CD4-positive, alpha-beta T cell treated with Interleukin-15 for 1 hour (primary cell): ENCODE measurements at places on chromosomes 2 and 18.

- DNase-seq = no peak
Observed at GRCh38 chr2:74876081-74876886, 42.4 kb downstream of the HK2 start.

DNA sequence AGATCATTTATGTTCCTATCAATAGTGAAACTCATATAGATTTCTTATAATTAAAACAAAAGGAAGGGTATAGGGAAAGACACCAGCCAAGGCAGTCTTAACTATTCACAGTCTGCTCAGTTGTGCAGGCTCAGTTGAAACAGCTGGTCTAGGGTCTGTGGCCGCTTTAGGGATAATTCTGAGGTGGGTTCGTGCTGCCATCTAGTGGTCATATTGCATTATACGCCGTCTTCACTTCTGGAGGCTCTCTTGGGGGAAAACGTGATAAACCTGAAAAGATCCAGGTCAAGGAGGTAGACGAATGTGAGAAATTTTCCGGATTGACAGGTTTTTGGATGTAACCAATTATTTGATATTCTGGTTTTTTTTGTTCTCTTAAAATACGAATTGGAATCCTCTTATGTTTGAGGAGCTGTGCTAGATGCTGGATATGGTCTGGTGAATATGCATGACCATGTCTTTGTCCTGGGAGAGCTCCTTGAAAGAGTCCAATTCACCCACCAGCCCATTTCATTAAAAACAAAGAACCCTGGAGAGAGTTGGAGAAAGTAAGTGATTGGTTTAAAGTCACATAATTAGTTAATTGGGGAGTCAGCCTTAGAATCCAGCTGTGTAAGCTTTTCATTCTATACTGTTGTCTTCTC, 492.4 kb downstream of the PLCL1 start:
- DNase-seq = peak; percentile 36

DNA sequence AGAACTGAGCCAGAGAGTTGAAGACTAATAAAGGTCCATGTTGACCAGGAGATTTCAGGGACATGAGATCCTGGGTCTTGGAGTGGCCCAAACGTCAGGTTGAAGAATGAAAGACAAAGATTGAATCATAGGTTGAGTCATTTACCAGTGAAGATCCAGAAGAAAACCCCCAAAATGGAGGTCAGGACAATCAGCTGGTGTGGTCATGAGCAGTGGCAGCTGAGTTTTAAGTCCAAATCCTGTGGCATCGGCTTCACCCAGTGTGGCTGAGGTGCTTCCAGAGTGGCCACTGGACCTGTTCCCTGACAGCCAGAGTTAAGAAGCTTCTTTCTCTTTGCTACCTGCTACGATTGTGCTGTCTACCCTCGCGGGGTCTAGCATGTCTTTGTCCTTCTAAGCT, 234.0 kb downstream of the BCL2 start:
- DNase-seq = no peak

- no peak for DNase-seq
Observed at GRCh38 chr2:111946294-111947114, 48.1 kb downstream of the MERTK start.

- DNase-seq = no peak
Observed at GRCh38 chr2:110771547-110772382, 39.4 kb downstream of the ACOXL start.

GRCh38 chr18:22169011-22169888, at the start of gene GATA6:
TSS of gene GATA6 (plus strand) at chr18:22169589. CDS start at chr18:22171145, 1,556 bp downstream.
- peak; percentile 45 for DNase-seq

- DNase-seq = no peak
Observed at GRCh38 chr18:62963507-62963906, 248.2 kb downstream of the PHLPP1 start.

- no peak for DNase-seq
Observed at GRCh38 chr2:26305540-26305939, 40.4 kb upstream of the SELENOI start.

DNA sequence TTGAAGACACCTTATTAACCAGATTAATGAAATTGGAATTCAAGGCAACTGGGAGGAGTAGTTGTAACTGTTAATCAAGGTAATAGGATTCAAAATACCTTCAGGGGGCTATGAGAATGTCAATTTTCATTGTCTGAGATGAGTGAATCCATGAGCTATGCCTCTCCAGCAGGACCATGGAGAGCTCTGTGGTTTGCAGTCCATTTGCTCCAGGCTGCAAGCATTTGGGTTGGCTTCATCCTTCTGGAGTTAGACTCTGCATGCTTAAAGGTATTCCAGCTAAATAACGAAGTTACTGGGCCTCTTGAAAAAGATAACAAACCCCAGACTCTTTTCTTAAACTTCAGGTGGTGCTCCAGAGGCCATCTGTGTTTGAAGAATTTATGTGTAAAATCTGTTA, 207.1 kb upstream of the SLC8A1 start:
- no peak for DNase-seq

DNA sequence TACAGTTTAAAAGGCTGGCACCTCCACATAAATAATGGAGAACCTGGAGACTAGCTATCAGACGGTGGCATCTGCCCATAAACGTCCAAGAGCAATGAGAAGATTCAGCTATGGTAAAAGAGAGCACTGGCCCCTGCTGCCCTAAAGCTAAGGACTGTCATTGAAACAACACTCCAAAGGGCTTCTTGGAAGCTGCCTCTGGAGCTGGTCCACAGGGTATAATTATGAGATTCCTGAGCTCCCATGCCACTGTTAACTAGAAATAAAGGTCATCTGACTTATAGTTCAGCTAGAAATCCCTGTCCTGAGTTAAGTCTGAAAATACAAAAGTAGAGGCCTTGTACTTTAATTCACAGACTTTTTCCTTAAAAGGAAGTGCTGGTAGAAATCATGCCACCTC, 39.9 kb upstream of the RBMS1 start:
- no peak for DNase-seq

GRCh38 chr2:222299906-222300725, 1.3 kb upstream of the PAX3 start:
- no peak for DNase-seq

DNA sequence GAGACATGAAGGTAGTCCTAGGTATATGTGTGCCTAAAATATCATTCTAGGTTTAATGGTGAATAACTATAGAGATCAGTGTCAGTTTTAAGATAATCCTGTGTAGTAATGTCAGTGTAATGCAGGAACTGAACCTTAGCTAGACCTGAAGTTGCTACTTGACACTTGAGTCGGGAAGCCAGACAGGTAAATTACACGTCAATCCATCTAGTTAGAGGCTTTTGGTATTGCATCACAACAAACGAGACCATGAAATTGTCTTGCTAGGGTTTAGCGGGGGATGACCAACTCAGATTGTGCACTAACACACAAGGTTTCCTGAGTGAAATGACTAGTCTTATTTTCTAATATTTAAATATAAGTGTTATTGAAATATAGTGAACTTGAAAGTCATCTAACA, 2.0 kb downstream of the YPEL5 start:
- no peak for DNase-seq

- DNase-seq = no peak
Observed at GRCh38 chr2:39140322-39140847, 19.5 kb upstream of the SOS1 start.

GRCh38 chr18:78875778-78876650, 103.6 kb upstream of the SALL3 start:
- no peak for DNase-seq

DNA sequence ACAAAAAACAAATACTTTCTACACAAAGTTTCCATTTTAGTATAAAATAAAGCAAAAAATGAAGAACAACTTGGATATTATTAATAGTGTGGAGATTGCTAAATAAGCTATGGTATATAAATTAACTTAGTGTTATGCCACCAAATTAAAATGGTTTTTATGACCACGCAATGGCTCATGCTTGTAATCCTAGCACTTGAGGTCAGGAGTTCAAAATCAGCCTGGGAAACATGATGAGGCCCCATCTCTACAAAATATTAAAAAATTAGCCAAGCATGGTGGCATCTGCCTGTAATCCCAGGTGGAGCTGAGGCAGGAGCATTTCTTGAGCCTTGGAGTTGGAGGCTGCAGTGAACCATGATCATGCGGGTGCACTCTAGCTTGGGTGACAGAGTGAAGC, 108.8 kb downstream of the SH3RF3 start:
- no peak for DNase-seq

- DNase-seq = no peak
Observed at GRCh38 chr2:129242269-129242668, 737.2 kb upstream of the RAB6C start.

GRCh38 chr2:73610111-73610510, 32.1 kb downstream of the NAT8 start:
- DNase-seq = no peak

GRCh38 chr2:233124421-233125080, 64.4 kb downstream of the INPP5D start:
- DNase-seq = peak; percentile 77

- no peak for DNase-seq
Observed at GRCh38 chr2:41950666-41950960, 97.2 kb upstream of the PKDCC start.

DNA sequence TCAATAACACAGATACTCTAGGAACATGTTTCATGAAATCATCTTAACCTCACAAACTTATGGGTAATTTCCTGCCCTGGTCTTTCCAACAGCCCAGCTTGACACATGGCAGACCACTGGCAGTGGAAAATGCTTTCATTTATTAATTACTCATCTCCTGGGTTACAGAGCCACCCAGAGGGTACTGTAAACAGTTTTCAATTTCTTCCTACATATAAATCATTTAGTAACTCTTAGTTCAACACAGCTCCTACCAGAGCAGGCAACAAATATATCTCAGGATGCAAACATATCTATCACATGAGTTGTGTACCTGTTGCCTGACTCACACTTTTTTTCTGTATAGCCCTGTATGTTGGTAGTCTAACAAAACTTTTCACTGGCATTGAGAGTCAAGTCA, 99.2 kb upstream of the VRK2 start:
- DNase-seq = no peak

DNA sequence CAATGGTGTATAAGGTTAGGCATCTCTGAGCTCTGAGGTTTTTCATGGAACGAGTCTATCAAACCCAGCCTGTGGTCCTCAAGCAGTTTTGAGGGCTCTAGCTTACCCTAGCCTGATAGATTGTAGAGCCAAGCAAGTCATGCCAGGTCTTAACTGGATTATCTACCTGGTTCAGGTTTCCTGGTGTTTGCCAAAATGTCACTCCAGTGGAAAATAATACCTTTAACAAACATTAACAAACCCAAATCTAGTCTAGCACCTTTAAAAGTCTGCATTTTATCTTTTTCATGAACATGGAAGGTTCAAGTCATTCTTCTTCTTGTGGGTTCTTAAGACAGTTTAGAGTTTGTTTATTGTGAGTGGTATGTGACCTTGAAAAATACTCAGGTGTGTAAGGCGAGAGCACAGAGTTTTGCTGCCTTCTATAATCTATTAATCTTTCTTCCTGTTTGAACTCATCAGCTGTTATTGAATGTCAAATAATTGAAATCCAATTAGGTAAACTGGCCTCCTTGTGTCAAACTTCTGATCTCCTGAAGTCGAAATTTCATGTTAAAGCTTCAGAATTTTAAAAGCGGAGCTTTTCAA, 13.4 kb upstream of the ADGRF3 start:
- no peak for DNase-seq

- no peak for DNase-seq
Observed at GRCh38 chr2:37686792-37687526, 15.5 kb upstream of the CDC42EP3 start.

- no peak for DNase-seq
Observed at GRCh38 chr2:185278761-185279160, 459.8 kb upstream of the FSIP2 start.

GRCh38 chr18:69021211-69021805, 223.4 kb downstream of the CCDC102B start:
- DNase-seq = no peak

GRCh38 chr2:121479882-121480522, 50.7 kb upstream of the RNU4ATAC start:
- no peak for DNase-seq

DNA sequence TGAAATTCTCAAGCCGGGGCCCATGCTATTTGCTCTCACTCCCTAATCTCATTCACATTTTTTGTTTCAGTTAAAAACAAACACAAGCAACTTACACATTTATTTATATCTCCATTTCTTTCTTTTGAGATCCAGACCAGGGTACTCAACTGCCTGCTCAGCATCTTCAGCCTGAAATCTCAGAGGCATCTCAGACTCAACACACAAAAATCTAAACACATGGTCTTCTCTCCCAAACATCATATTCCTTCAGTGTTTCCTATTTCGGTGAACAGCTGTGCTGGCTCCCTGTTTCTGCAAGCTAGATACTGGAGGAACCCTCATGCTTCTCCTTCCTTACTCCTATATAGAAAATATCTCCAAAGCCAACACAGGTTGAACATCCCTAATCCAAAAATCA, 11.3 kb upstream of the RTTN start:
- DNase-seq = no peak

GRCh38 chr2:72109291-72109690, 38.4 kb downstream of the CYP26B1 start:
- DNase-seq = no peak

GRCh38 chr2:75788902-75789301, 78.2 kb upstream of the GCFC2 start:
- DNase-seq = no peak

- no peak for DNase-seq
Observed at GRCh38 chr2:144015036-144015435, 504.9 kb downstream of the ZEB2 start.

GRCh38 chr2:105581555-105581944, 163.2 kb upstream of the NCK2 start:
- no peak for DNase-seq

GRCh38 chr2:65974067-65974723, 460.7 kb upstream of the MEIS1 start:
- no peak for DNase-seq

GRCh38 chr2:65436824-65437221, 4.4 kb upstream of the SPRED2 start:
- no peak for DNase-seq
